ENCODE measurements at places on chromosomes 4 and X.

DNA sequence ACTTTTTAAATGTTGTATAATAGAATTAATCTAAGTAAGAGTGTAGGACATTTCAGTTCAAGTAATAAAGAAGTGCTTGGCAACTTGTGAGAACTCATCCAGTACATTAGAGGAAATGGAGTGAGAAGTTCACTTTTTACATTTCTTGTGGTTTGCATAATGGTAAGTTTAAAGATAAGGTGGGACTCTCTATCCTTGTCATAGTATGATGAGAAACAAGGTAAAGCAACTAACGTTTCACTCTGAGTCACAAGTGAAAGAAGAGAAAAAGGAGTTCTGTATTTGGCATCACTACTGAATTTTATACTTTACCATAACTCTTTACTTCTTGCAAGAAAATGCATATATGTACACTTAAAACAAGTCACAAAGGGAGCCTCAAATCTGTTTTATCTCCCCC lies 219.4 kb downstream of the SLC4A4 start:
- DNase-seq = no peak

- no peak for DNase-seq
Measured at GRCh38 chrX:69503782-69504625, at the start of gene NALF2. Gene NALF2, plus strand, starts transcription at chrX:69504326. Its CDS starts 957 bp downstream, at chrX:69505283.

- DNase-seq = no peak
Measured at GRCh38 chrX:123422875-123423274, 238.8 kb downstream of the GRIA3 start.

DNA sequence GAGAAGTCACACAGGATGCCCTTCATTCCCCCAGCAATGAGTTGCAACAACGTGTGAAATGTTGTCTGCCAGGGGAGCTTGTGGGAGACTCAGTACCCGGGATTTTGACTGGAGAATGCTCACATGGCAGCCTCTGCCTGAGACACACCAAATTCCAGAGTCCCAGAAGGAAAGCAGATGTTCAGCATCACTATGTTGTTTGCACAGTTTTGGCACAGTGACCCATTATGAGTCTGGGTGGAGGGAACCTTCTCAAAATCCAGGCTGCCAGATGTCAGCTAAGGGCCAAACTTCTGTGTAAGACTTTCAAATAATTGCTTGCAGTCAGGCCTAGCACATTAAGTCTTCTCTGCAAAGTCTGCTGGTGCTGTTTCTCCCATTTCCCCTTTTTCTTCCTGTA lies 1029.7 kb upstream of the TENM3 start:
- no peak for DNase-seq

Measured in stimulated activated CD8-positive, alpha-beta memory T cell treated with anti-CD3 and anti-CD28 coated beads, Interleukin-4, amount 100 ng/mL, for 4 hours (primary cell).